HFFc6 (cell line): ENCODE measurements at places on chromosomes 6 and 20. TPM values are rescaled to one million over a fixed set of nuclear protein-coding genes. Genes with fewer than 3 reads are reported as not detected.

- H3K36me3 ChIP-seq: no peaks in the 10 kb centered on the region
- no peak overlapping the region for H3K27ac ChIP-seq
- H3K4me3 ChIP-seq: no peak overlapping the region
- peaks cover 13% of the 10 kb centered on the region for H3K4me1 ChIP-seq
- H3K27me3 ChIP-seq: peaks cover 2% of the 10 kb centered on the region
Measured at GRCh38 chr6:130725551-130725950, 101.7 kb upstream of the SMLR1 start.

GRCh38 chr6:95690328-95690727, 113.0 kb downstream of the MANEA start:
- no peaks in the 10 kb centered on the region for H3K4me1 ChIP-seq
- no peaks in the 10 kb centered on the region; the same call in 1 of the 2 replicates for H3K27me3 ChIP-seq
- no peak overlapping the region for H3K27ac ChIP-seq
- no peak for DNase-seq
- peak overlapping the region; percentile 23 for H3K4me3 ChIP-seq

DNA sequence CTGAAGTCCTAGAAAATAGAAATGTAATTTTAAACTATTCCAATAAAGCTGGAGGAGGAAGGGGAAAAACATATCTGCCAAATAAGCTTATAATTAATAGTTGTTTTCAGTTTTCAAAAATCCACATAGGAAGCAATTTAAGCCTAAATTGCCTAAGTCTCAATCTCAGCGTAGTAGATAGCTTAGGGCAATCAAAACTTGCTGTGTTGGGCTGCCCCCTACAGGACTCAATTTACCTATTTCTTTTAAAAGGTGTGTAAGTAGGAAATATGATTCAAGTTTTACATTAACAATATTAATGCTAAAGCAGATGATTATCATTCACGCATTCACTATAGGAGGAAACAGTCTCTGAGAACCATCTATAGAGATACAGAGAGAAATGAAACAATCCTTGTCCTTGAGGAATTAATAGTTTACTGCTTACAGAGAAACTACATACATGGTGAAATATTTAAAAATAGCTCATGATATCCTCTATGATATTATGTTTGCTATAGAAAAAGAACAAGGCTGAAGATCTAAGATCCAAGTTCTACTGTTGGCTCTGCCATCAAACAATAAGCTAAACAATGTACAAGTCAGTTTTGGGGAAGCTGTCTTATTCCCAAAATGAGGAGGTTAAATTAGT, 102.1 kb downstream of the ATG5 start:
- no peak overlapping the region for H3K4me3 ChIP-seq
- DNase-seq: peak; percentile 59
- H3K27me3 ChIP-seq: no peaks in the 10 kb centered on the region

- H3K27ac ChIP-seq: no peak overlapping the region
- no peak overlapping the region for H3K4me3 ChIP-seq
- peaks cover 34% of the 10 kb centered on the region for H3K4me1 ChIP-seq
Measured at GRCh38 chr6:37971266-37971665, 151.7 kb downstream of the ZFAND3 start.

GRCh38 chr6:36387440-36388303, at the start of gene ETV7:
ETV7 (minus strand) TSS chr6:36387669; CDS start chr6:36387541, 128 bp downstream.
- H3K4me3 ChIP-seq: peak within 1 kb of the TSS; percentile 94
- peaks cover 26% of the 10 kb centered on the region for H3K4me1 ChIP-seq
- peaks cover 29% of the 10 kb centered on the region for H3K27me3 ChIP-seq
- no peak for DNase-seq
- peak within 1 kb of the TSS; percentile 52 for H3K27ac ChIP-seq
- H3K36me3 ChIP-seq: no peaks in the 10 kb centered on the region; the same call in 1 of the 2 replicates

- H3K4me1 ChIP-seq: no peaks in the 10 kb centered on the region
- peaks cover 31% of the 10 kb centered on the region for H3K27me3 ChIP-seq
- no peaks in the 10 kb centered on the region for H3K36me3 ChIP-seq
- no peak for DNase-seq
Measured at GRCh38 chr20:47818466-47818865, 33.2 kb upstream of the SULF2 start.

GRCh38 chr6:93165850-93166430, 253.4 kb downstream of the EPHA7 start:
- no peaks in the 10 kb centered on the region for H3K4me1 ChIP-seq
- no peak overlapping the region for H3K27ac ChIP-seq
- no peak for DNase-seq
- H3K27me3 ChIP-seq: no peaks in the 10 kb centered on the region
- H3K4me3 ChIP-seq: no peak overlapping the region
- no peaks in the 10 kb centered on the region for H3K36me3 ChIP-seq

GRCh38 chr6:169044381-169045230, 209.0 kb downstream of the THBS2 start:
- peak overlapping the region; percentile 26; the same call in 1 of the 2 replicates for H3K27ac ChIP-seq
- peaks cover 45% of the 10 kb centered on the region for H3K4me1 ChIP-seq
- H3K4me3 ChIP-seq: 0 out of 2 replicates have a peak overlapping the region, but pooled peaks have one; percentile 17
- no peaks in the 10 kb centered on the region for H3K36me3 ChIP-seq
- peaks cover 1% of the 10 kb centered on the region; the same call in 1 of the 2 replicates for H3K27me3 ChIP-seq

DNA sequence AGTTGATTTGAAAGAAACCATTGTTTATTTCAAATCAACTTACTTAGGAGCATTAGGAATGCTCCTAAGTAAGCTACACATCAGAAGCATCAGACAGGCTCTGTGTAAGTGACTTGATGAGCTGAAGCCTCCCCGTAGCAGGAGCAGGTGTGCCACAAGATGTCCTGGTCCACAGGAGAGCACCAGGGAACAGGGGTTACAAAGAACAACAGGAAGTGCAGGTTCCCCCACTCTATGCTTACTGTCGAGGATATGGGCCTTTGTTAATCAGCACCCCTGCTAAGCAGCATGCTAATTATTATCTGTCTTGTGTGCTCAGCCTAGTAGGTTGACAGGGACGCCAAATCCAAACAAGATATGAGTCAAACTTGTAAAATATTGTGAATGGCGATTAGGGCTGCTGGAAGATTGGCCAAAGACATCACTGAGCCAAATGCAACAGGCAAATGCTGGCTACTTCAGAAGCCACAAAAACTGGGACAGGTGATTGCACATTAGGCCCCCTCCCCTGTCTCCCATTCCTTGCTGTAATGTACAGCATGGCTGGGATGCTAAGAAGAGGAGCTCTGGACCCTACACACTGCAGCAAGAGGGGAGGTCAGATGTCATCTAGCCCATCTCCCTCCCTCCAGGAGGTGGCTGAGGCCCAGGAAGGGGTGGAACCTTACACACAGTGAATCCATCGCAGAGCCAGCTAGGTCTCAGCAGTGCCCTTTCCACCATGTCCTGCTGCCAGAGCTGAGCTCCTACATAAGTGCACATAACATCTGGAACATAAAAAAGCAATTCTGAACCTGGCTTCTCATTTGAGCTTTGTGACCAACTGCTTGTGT, 939 bp downstream of the TGM3 start:
- H3K4me1 ChIP-seq: peaks cover 34% of the 10 kb centered on the region
- no peak for DNase-seq
- peaks cover 5% of the 10 kb centered on the region for H3K27me3 ChIP-seq
- H3K4me3 ChIP-seq: no peak overlapping the region
- no peaks in the 10 kb centered on the region for H3K36me3 ChIP-seq

The SLC17A9 gene
- 40.9 to 44.1 TPM (median 42.2 TPM) in 3 replicates for total RNA-seq

The SLC16A10 gene
- not detected in 2 replicates for total RNA-seq

The C6orf15 gene
- not detected in 3 replicates for total RNA-seq

The FOXA2 gene
- not detected in 3 replicates for total RNA-seq

The CCN5 gene
- total RNA-seq: not detected in 2 replicates

The CALHM4 gene
- total RNA-seq: not detected in 3 replicates

The GRM1 gene
- total RNA-seq: not detected in 3 replicates
